ENCODE measurements at places on chromosomes 1 and 21.

GRCh38 chr21:31517664-31518414 is 141.7 kb upstream of the SOD1 start:
- no peak for DNase-seq

DNA sequence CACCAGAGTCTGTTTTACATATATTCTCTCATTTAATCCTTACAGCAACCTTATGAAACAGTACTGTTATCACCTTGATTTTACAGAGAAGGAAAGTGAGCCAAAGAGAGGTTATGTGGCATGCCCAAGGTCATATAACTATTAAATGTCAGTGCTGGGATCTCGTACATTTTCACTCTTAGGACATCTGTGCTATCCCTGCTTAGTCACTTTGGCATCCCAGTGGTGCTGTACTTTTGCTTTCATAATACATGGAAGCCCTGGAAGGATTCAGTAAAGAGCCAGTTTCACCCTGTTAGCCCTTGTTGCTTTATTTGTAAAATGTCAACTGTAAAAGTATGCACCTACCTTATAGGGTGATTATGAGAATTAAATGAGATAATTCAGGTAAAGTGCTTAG is 104.4 kb downstream of the NFIA start:
- DNase-seq = no peak

DNA sequence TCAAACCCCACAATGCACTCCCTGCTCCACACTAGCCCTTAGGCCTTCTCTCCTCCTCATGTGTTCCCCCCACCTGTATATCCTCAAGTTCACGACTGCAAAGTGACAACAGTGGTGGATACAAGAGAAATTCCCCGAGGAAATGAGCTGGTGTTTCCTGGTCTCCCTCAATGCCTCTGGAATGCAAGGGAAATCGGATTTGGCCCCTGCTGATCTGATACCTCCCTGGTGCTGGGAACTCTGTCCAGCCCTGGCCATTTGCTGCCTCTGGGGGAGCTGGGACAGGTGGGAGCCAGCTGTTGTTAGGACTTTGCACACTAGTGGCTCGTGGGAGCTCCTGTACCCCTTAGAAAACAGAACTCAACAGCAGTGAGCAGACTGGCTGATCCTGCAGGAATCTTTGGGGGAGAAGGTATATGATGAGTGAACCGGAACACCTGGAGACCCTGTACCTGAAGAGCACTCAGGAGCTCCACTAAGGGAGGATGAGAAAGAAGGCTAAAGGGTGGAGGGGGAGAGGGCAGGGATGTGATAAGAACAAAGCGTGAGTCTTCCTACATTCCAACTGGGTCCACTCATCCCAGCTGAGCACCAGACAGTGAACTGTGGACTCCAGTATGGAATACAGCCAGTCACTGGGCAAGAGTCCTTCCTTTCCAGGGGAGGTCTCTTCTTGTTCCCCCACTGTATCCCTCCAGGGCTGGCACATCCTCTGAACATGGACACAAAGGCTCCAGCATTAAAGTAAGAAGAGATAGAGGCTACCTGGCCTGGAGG is 69.3 kb downstream of the PLXNA2 start:
- DNase-seq = no peak

DNA sequence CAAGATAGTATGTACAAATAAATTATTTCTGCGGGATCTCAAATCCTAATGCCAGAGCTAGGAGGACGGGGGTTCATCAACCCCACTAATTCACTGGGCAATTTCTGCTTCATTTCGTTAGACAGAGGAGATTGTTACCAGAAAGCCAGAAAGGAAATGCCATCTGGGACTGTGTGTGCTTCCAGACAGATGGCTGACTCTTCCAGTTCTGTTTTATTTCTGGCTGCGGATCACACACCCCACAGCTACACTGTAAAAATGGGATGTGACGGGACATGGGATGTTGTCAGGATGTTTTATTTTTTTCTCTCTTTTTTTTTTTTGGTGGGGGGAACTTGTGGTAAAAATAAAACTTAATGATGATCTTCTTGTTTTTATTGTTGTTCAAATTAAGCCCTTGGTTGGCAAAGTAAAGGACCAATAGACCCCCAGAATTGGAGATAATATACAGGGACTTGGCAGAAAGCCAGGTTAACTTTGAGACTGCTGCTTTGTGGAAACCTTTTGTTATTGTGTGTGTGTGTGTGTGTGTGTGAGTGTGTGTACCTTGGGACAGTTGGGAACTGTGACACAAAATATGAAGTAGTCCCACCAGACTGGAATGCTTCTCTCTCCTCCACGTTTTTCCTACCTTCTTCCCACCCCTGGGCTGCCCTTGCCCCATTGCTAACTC is 114.5 kb downstream of the NUF2 start:
- DNase-seq = no peak

- no peak for DNase-seq
Observed at GRCh38 chr1:72177711-72178110, 104.6 kb downstream of the NEGR1 start.

GRCh38 chr1:225744745-225745144 is 32.9 kb upstream of the SRP9 start:
- DNase-seq = no peak

DNA sequence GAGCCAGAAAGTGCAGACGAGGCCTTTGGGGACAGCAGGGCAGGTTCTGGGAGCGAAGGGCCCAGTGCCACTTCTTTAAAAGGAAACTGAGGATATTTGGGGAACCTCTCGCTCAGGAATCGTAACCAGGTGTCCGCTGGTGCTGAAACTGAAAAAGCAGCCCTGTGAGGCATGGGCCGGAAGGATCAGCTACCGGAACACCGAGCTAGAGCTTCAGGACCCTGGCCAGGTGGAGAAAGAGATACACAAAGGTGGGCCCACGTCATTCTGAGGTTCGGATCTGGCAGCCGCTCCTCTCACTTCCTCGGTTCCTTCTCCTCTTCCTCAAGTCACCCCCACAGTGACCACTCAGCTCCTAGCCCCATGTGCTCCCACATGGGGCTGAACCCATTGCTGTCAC is 18.1 kb downstream of the MX2 start:
- no peak for DNase-seq

- no peak for DNase-seq
Observed at GRCh38 chr1:48005253-48006117, 8.3 kb upstream of the TRABD2B start.

DNA sequence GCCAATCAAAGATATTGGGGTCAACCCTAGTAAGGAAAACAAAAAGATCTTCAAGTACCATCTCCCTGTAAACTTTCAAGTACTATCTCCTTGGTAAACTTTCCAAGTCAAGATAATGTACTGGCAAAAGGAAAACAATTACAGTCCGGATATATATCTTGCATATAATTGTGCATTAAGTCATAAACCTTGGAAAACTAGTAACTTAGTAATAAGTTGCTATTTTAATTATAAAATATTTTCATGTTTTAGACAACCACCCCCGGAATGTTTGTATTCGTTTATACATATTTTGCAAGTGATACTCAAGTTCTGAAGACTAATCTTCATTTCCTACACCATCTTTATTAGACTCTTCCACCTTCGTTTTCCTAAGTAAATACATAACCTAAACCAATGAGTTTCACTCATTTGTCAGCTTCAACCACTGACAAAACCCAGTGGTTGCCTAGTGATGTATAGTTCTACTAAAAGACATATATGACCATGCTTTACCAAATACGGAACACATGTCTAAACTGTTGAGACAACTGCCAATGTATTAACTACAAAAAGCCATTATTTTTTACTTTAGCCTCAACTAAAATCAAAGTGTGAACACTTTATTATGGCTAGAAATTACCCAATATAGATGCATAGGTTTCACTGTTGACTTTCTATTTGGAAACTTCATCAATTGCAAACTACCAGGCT is 1.7 kb downstream of the AKT3 start:
- no peak for DNase-seq

DNA sequence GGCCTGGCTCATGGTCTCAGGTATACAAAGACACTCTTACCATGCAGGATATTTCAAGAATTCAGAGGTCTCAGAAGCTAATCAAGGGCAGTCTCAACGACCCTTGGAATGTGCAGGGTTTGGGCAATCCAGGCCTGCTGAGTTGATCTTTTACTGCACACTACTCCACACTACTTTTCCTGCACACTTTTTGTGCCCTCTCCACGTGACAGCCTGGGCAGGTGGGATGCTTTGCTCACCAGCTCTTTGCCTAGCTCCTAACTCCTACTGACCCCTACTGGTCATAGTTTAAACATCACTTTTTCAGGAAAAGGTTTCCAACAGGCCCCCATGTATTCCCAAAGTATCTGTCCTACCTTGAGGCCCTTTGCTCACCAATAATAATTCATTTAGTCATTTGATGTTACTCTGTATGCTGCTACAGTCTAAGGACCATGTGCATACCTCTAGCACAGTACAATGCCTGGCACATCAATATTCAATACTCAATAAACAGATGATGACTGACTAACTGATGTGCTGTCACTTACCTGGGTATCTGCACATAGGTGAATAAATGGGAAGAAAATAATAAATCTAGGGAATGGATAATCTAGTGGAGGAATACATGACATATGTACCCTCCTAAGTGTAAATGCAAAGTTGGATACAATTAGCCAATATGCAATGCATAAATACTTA is 9.6 kb downstream of the DUSP23 start:
- no peak for DNase-seq

- DNase-seq = peak; percentile 39
Observed at GRCh38 chr1:941588-942383, 17.3 kb downstream of the NOC2L start.

- DNase-seq = no peak
Observed at GRCh38 chr1:77986810-77987209, 7.9 kb upstream of the FUBP1 start.

DNA sequence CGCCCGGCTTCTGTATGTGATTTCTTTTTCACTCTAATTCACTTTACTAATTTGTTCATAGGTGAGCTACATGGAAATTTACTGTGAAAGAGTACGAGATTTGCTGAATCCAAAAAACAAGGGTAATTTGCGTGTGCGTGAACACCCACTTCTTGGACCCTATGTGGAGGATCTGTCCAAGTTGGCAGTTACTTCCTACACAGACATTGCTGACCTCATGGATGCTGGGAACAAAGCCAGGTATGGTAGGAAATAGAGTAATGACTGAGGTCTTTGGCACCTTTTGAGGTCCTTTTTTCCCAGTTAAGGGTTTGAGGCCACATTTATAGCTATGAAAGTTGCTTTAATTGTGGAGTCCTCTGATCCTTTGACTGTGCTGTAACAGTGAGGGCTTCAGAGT is 56.9 kb downstream of the KIF1B start:
- DNase-seq = no peak

- peak; percentile 29 for DNase-seq
Observed at GRCh38 chr1:212754193-212754592, 37.4 kb downstream of the NSL1 start.

- DNase-seq = peak; percentile 44
Observed at GRCh38 chr1:93681101-93681988, at the start of gene BCAR3. TSS of gene BCAR3 (minus strand) at chr1:93681837. CDS start at chr1:93674930, 6,907 bp downstream.

- DNase-seq = no peak
Observed at GRCh38 chr1:47834326-47834725, 162.9 kb downstream of the TRABD2B start.

DNA sequence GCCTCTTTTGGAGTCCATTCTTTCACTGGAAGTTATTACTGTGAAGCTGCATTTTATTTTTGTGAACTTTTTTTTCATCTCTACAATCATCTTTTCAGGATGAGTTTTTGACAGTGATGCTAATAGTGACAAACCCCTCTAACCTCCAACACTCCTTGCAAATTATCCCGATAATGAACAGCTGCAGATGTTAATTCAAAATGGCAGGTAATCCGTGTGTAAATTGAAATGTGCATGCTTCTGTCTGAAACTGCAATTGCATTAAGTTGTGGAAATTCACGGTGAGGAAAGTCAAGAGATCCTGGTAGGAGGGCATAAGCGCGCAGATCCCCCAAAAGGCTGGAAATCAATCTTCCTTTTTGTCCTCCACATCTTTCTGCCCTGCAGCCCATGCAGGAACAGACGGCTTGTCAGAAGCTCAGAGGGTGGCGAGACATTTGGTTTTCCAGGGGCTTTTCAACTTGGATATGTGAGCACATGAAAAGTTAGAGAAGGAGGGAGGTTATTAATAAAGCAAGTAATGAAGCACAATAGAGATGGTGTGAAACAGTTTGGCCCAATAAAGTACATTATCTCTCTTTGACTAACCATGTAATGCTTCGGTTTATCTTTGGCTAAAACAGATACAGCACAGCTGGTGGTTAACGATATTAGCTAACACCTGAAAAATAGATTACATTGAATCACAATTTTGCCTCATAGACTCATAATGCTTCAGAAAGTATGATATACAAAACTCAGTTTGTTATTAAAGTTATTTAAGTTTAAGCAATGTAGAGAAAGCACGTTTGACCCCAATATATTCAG is 143.5 kb upstream of the COA6 start:
- no peak for DNase-seq

DNA sequence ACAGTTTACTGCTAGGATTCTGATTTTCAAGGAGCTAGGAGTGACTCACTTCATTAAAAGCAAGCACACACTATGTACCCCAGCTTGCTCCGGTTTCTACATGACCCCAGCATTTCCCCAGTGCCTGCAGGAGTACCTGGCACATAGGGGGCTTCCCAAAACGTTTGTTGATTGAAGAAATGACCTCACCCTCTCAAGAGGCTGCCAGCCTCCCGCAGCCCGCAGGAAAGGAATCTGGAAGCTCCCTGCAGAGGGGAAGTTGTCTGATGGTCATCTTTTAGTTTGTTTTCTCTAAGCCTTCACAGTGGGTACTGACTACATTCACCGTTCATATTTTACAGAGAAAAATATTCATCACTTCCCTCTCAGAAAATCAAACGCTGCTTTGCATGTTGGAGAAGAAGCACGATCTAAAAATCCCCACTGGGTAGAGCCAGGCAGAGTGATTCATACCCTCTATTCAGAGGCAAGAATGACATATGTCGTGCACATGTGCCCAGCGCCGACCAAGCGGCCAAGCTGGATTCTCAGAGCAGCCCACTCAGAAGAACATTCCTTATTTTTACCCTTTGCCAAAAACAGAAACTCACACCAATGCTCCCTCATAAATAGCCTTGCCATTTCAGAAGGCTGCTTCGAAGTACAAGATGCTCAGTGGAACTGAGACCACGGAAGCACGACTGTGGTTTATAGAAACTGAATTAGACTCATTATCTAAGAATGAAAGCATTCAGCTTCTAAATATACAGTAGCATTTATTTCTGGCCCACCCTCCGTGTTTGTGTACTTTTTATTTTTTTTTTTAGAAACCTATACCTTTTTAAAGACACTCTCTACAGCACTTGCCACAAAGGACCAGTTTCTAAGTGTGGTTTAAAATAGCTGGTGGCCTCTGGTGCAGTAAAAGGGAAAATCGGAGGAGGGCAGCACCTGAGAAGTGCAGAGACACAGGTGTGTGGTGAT is 143.2 kb downstream of the MIS18A start:
- no peak for DNase-seq

- no peak for DNase-seq
Observed at GRCh38 chr1:114150016-114150415, 3.7 kb downstream of the SYT6 start.
